ENCODE measurements at places on chromosomes 7 and 10.

- no peak for DNase-seq
These were observed 51.3 kb upstream of the SEPTIN7 start for GRCh38 chr7:35749556-35749955.

- DNase-seq, result no peak
These were observed 70.7 kb downstream of the RBAK start for GRCh38 chr7:5116359-5116758.

DNA sequence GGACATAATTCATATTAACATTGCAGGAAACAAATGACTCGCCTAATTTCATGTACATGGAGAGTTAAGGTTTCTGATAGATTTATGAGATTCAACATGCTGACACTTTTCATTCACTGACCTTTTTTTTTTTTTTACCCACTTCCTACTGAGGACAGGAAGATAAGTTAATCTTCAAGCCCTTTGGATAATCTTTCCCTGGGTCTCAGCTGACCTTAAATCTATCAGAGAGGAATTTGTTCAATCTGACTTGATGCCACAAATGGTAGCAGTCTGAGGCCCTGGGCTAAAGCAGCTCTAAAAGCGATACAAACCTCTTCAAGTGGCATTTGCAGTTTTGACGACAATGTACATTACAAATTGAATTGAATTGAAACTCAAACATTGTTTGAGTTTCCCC, 493.3 kb upstream of the SORCS1 start:
- no peak for DNase-seq

DNA sequence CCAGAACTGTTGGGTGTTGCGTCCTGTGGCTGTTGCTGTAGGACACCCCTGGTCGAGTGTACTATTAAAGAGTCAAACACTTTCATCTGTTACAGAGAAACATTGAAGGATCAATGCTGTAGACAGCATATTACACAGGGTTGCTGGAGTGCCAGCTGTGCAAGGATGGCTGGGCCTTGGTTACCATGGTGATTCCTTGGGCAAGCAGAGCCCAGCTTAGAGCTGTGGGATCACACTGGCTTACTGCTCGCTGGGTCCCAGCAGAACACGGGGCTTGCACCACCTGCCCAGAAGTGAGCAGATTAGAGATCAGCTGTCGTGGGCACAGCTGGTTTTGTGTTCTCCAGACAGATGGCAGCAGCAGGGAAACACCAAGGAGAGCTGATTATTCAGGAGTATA, 76.0 kb downstream of the GPR141 start:
- no peak for DNase-seq

GRCh38 chr10:13335881-13336280, 12.2 kb downstream of the SEPHS1 start:
- no peak for DNase-seq

DNA sequence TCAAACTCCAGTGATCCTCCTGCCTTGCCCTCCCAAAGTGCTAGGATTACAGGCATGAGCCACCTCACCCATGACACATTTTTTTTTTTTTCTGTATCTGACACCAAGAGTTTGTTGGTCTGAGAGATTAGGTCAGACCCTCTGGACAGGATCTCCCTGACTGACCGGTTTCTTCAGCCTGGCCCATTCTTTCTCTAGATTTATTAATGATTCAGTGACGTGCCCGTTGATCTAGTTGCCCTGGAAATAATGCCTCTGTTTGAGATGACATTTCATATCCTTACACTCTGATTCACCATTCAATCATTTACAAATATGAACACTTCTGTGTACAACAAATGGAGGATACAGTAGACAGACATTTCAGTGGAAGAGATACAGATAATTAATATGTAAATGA, 1.4 kb upstream of the ZNF212 start:
- no peak for DNase-seq

DNA sequence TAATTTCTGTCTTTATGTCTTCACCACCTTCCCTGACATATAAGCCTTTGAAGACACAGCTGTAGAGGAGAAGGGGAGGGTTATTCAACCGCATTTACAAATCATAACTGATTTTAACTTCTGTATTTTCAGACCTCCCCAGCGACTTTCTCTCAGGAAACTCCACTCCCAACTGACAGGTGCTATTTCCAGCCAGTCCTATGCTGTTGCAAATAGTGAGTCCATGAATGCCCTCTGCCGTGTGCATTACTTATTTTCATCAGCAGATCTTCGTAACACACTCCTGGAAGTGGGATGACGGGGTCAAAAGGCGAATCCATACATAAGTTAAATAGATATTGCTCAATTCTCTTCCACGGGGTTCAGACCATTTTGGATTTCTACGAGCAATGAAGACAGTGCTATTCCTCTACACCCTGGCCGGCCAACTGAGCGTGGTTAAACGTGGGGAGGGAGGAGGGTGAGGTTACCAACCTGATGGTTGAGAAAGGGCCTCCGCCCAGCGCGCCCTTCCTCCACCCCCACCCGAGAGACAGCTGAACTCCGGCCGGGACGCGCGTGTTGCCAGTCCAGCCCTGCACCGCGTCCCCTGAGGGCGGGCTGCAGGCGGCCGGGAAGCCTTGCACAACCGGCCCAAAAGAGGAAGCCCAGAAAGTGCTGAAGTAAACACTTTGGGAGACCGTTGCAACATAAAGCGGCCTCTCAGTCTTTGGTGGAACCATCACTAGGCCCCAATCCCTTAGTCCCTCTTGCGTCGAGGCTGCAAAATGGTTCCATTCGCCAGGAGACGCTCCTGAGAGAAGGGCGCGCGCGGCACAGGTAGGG, at the start of gene APBB1IP:
APBB1IP (plus strand) TSS at position 705 of the 825 bp plus-strand sequence. CDS start 53,986 bp downstream, outside the sequence.
- DNase-seq, result peak; percentile 60

DNA sequence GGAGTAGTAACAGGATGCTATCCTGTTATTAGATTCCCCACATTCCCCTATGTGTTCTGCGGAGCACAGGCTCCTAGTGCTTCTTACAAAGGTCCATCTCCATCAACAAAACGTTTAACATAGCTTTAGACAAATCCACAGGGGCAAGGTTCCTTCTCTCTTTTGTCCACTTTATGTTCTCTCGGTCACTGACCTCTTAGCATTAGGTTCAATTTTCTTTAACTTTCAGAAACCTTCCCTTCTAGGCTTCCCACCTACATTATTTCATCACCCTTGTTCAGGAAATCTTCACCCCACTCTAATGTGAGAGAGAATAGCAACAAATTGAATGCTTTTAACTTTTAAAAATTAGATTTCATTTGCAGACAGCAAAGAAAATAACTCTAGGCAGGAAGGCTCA, 84.9 kb downstream of the DOCK4 start:
- no peak for DNase-seq

DNA sequence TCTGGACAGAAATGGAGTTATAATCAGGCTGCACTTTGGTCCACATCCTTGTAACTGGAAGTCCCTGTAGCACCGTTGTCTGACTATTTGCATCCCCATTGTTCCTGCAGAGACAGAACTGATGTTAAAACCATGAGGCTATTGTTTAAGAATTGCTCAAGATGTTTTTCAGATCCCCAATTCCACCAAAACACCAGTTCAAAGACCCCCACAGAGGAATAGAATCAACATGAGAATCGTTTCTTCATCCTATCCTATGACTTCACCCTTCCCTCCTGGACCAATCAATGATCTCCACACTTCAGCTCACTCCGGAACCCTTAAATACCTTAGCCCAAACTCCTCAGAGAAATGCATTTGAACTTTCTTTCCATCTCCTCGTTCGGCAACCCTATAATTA, 57.1 kb upstream of the GRID1 start:
- no peak for DNase-seq

DNA sequence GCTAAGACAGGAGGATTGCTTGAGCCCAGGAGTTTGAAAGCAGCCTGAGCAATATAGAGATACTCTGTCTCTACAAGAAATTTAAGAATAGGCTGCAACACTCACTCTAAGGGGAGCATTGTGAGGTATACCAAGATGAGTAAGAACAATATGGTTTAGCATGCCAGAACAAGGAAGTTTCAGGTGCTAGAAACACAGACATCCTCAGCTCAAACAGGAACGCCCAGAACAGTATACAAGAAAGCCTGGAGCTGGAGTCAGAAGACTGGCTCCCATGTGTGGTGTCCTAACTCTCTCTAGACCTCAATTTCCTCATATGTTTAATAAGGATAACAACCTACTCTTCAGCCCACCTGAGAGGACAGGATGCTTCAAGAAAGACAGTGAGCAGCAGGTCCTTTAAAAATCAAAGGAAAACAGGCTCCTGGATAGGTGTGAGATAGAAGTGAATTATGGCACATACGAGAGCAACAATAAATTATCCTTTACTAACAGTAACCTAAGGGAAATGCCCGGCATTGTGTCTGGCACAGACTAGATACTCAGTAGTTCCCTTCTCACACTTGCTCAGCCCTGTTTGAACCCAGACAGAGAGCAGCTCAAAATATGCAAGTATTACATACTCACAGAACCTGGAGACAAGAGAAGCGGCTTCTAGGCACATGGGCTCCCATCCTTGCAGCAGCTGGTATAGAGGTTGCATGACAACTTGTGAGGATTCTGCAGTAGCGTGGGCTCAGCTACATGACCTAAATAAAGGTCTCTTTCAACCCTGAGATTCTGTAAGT, 45.4 kb downstream of the KAT6B start:
- DNase-seq, result no peak

DNA sequence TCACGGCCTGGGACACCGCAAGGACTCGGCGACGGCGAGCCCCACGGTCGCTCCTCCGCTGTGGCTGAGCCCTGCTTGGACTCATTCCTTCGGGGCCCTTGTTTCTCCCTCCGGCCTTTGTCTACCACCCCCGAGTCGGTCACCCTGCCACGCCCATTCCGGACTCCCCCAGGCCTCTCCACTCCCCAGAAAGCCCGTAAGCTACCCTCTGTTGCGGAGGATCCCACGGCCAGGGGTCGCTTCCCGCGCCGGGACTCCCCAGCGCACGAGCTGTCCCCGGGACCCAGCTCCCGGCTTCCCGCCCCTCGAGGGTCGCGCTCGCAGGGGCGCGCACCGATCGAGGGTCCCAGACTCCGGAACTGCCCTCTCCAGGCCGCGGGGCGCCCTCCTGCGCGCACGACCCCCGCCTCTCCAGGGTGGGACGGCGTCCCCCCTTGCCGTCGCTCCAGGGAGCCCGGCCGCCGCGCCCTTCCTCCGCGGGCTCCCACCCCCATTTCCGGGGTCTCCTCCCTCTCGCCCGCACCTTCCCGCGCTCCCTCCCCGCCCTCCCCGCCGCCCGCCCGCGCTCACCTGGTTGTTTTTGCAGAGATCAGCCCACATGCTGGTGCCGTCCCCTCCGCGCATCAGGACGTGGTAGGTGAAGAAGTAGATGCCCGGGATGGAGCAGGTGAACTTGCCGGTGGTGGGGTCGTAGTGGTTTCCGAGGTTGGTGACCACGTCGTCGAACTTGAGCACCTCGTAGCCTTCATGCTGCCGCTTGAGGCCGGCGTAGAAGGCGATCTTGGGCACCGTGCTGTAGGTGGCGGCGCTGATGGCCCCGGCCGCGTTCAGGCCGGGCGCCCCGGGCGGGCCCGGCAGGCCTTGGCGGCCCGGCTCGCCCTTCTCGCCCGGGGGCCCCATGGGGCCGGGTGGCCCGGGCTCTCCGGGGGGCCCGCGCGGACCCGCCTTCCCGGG, 1.5 kb downstream of the C1QL3 start:
- DNase-seq, result peak; percentile 9

GRCh38 chr10:77045085-77045484, 592.5 kb downstream of the KCNMA1 start:
- no peak for DNase-seq

DNA sequence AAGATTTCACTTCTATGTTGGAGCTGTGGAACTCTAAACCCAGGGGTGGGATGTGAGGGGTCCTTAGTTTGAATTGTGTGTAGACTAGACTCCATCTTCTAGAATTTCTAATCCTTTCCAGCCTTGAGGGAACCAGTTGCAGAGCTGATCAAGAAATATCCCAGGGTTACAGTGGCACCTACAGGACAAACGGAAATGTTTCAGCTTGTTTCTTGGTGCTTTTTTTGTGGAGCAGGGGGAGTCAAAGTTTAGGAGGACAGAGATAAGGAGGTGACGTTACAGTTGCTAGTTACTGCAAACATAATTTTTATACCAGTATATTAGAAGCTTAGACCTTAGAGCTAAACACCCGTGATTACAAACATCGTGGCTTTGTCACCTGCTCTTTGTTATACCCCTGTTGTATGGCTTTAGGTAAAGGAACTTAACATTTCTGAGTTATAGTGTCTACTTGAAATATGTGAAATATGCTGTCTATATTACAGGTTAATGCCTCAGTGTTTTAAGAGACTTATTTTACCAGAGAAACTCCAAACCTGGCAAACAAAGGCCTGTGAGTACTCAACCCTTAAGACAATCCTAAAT, 84.5 kb upstream of the DYNC1I1 start:
- no peak for DNase-seq
